ENCODE measurements at places on chromosomes 2 and 18.

DNA sequence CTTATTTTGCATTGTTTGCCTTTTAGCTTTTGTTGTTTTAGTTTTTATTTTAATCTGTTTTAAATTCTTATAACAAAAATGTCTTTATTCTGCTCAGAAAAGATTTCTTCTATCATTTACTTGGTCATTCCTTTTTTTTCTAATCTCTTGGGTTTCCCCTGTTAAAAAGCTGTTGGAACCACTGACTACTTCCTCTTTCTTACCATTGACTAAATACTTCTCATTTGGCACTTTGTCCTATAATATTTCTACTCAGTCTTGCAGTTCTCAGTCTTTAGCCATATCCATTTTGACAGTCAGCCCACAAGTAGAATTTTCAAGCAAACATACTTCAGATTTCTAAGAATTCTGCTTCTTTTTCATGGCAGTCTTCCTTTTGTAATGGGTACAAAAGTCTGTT, 567.2 kb downstream of the SATB2 start:
- no peak for DNase-seq

DNA sequence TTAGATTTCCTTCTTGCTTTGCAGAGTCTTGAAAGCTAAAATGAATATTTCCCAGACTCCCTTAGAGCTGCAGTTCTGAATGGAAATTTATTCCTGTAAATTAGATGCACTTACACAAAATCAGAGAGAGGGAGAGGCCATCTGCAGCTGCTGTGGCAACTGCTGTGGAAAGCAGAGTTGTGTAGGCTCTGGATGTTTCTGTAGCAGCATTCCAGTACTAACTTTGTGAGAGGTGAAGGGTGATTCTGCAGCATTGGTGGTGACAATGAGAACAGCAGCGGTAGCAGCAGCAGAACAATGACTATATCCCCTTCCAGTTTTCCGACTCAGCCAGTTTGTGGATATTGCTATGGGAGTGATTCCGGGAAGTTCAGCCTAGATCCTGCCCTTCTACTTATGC, 433.0 kb upstream of the REG3G start:
- no peak for DNase-seq

DNA sequence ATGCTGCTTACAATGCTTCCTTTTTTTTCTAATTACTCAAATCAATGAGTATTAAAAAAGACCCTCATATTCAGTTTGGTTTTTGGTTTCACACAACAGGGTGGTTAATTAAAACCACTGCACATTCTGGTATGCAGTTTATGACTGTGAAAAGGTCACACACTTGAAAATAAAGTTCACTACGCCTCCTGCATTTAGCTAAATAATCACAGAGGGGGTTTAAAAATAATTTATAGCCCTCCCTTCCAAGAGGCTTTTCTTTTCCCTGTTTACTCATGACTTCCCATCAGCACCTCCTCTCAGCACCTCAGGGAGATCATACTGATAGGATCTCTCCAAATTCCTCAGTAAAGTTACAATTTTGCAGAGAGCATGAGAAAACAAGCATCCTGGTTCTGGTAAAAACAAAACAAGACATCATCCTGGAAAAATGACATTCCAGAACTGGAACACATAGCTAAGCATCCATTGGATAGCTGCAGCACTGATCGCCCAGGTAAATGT, 129.5 kb upstream of the TMEM200C start:
- DNase-seq = no peak

- no peak for DNase-seq
These were observed 11.7 kb downstream of the EMX1 start for GRCh38 chr2:72929010-72929409.

DNA sequence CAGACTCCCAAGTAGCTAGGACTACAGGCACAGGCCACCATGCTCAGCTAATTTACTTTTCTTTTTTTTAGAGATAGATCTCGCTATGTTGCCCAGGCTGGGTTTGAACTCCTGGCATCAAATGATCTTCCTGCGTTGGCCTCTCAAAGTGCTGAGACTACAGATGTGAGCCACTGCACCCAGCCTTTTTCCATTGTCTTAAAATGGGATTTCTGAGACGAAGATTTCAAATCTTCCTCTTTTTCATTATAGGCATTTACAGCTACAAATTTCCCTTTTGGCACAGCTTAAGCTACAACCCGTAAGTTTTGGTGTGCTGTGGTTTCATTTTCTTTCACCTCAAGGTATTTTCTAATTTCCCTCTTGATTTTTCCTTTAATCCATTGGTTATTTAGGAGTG, 8.6 kb downstream of the GNLY start:
- no peak for DNase-seq

DNA sequence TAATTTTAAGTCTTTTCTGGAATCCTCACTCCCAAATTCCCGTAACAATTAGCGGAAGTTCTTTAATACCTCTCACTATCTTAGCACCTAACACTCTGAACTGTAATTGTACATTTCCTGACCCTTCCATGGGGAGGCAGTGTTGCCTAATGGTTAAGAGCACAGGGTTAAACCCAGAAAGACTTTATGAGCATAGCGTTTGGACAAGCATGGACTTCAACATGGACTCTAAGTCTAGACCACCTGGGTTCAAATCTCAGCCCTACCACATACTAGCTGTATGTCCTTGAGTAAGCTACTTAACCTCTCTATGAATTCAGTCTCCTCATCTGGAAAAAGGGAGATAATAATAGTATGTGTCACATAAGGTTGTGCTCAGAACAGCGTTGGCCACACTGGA, 13.0 kb downstream of the ANTXR1 start:
- DNase-seq = no peak

All from stimulated activated CD4-positive, alpha-beta T cell treated with anti-CD3 and anti-CD28 coated beads, TNF-alpha, amount 100 ng/mL, for 4 hours (primary cell).